Stimulated activated CD4-positive, alpha-beta T cell treated with anti-CD3 and anti-CD28 coated beads, TNF-alpha, amount 100 ng/mL, for 48 hours (primary cell): ENCODE measurements at places on chromosomes 5 and 9.

DNA sequence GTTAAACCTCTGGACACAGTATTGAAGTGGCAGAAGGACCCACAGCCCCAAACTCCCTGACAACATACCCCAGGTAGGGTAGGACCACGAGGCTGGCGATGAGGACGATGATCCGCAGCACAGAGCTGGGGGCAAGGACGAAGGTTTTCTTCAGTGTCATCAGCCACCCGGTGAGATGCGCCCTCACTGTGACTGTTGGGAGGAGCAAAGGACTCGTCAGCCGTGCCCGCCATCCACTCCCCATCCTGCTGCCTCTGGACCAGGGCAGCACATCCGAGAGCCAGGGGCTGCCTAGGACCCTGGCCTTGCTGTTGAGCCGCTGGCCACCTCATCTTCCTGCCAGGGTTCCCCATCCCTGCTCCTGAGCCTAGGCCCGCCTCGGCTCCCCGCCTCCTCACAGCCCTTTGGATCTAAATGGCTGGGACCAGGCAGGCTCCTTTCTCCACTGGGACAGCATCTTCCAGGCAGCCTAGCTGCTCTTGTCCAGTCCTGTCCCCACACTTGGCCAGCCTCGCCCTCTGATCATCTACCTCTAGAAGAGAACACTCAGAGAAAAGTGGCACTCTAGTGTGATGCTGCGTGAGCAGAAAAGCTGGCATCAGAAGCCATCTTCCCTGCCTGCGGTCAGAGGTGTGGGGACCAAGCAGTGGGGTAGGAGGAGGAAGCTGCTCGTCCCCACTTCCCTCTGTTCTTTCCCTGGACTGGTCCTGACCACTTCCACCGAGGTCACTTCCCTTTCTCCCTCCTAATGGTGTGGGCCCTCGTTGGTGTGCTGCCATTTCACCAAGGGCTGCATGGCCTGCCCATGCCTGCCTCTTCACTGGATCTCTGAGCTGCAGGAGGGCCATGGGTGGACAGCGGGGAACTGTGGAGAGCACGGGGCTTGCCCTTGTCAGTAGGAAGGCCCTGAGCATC is 49.2 kb downstream of the OTULIN start:
- DNase-seq = no peak

DNA sequence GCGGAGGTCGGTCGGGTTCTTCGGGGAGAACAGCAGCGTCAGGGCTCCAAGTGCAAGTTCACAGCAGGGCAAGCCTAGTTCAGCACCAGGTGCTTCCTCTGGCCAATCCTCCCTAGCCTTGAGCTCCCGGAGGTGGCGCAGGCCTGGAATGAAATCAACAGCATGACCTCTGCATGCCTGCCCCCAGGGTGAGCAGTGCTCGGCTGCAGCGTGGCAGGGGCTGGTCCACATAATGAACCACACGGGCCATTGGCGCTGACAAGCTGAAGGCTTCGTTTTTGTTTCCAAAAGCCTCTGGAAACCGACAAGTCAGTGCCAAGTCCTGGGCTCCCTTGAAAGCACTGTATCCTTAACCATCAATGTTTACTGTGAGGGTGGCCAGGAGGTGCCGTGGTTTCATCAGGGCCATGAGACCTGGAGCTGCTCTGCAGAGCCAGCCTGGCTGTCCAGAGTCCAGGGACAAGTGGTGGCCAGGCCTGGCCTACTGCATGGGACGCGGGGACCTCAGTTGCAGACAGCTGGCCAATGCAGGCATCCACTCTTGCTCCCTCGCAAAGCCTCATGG is 2.1 kb upstream of the INPP5E start:
- no peak for DNase-seq

GRCh38 chr5:67880511-67880805 is 335.1 kb upstream of the PIK3R1 start:
- DNase-seq = no peak

GRCh38 chr5:77960863-77961396 is 184.8 kb upstream of the TBCA start:
- DNase-seq = no peak

DNA sequence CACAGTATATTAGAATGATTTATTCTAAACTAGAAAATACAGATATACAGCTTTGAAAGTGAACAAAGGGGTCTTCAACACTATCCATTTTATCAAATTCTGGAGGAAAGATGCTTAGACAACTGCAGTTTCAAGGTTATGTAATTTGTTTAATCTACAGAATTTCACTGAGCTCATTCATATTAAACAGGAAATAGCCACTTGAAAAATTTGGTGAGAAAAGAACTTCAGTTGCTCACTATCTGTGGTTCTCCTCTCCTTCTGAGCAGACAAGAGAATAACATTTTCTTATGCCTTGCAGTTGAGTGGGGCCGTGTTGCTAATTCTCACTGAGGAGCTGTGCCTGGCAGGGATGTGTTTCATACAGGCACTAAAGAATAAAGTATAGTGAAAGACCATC is 1428.2 kb downstream of the CDH12 start:
- DNase-seq = no peak

GRCh38 chr9:107103621-107104020 is 179.5 kb upstream of the RAD23B start:
- DNase-seq = no peak

DNA sequence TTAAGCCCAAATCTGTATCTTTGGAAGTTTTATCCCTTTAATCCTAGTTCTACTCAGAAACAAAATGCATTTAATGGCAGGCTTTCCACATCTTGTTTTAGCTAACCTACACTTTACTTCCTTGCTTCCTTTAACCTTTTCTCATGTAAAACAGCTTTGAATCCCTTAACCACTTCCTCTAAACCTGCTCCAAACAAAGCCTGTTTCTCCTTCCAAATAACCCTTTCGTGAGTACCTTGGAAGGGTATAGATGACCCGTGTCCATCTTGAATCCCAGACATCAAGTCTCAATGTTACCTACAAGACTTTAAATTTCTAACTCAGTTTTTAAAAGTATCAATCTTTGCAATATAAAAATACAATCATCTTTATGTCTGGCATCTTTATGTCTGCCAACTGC is 78.4 kb downstream of the DROSHA start:
- DNase-seq = no peak

- no peak for DNase-seq
Observed at GRCh38 chr5:34057118-34057517, 14.1 kb upstream of the C1QTNF3 start.

GRCh38 chr5:115818821-115819220 is 2.4 kb upstream of the CDO1 start:
- no peak for DNase-seq

GRCh38 chr9:110592044-110592830 is 12.7 kb upstream of the SVEP1 start:
- DNase-seq = no peak

- DNase-seq = no peak
Observed at GRCh38 chr5:127960270-127960691, 123.3 kb upstream of the SLC12A2 start.

DNA sequence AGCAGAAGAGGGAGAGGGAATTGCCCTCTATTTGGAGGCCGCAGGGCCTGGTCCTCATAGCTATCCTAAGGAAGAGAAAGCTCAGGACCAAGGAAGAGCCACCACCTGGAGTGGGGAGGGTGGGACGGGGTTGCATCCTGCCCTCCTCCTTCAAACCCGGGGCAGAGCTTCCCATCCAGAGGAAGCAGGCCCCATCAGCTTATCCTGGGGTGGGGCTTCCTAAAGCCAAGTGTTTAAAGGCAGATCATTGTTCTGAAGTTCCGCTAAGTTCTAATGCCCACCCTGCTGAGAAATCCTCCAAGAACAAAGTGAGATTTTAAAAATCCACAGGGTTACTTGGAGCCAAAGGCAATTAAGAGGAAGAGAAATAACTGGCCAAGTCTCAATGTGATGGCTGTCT is 210.3 kb downstream of the C9orf152 start:
- DNase-seq = no peak

GRCh38 chr9:96157675-96158074 is 144.3 kb downstream of the HSD17B3 start:
- no peak for DNase-seq

DNA sequence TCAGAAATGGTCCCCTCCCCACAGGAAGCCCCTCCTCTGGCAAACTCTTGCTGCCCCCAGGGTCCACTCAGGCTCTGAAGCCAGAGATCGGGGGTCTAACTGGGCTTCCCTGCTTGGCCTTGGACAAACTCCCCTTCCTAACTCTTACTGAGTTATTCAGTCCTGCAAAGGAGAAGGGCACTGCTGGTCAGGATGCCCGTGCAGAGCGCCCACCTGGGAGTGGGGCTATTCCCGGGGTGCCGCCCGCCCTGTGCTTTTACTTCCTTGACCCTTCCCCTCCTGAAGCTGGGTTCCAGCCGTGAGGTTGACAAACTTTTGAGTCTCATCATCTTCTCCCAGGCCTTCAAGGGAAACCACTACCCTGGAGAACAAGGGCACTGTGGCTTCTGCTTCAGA is 4.9 kb downstream of the TBC1D9B start:
- no peak for DNase-seq

GRCh38 chr9:91818225-91818585 is 131.8 kb downstream of the ROR2 start:
- DNase-seq = no peak

- no peak for DNase-seq
Observed at GRCh38 chr9:133835262-133835901, 97.2 kb upstream of the SARDH start.

GRCh38 chr9:130173666-130173983 is 1.4 kb downstream of the NCS1 start:
- DNase-seq = no peak

DNA sequence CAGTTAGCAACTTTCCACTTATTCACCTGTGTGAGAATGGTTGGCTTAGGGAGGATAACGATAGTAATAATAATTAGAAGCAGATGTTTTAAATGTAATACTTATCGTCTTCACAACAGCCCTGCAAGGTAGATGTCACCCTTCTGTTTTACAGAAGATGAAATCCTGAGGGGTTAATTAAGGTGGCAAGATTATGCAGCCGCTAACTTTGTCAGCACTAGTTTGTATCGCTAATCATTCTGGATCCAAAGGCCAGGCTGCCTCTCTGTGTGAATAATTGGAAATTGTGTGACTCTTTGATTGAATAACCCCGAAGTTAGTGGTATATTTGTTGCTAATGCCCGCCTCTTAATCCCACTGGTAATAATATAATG is 635 bp downstream of the IFT74 start:
- no peak for DNase-seq

GRCh38 chr5:89128092-89128491 is 245.1 kb upstream of the MEF2C start:
- no peak for DNase-seq

- DNase-seq = no peak
Observed at GRCh38 chr5:160641405-160641804, 210.6 kb downstream of the ATP10B start.

DNA sequence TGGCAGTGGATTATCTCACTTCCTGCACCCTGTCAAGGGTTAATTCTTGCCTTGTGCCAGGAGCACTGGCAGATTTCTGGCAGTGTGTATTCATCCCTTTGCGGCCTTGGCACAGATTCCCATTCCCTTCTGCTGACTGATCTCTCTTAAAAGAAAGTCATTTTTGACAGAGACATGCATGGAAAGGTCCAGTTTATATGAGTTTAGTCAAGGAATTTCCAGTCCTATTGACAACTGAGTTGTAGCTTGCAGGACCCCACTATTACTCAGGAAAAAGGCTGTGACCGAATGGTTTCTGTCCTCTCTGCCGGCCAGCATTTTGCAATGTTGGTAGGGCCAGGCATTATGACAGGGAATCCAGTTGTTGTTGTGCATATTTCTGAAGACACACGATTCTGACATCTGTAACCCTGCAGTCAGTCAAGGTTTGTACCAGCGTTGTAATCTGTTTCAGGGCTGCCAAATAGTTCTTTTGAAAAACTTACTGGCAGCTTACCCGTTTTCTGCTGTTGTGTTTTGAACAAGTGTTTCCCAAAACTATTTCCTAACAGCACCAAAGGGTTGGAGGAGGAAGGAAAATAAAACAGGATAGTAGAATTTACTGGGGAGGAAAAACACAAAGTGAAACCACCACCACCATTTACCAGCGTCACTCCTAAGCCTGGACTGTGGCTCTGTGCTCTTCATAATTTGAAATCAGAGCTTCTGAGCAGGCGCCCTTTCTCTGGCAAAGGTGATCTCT is 243.4 kb upstream of the KLF4 start:
- no peak for DNase-seq

DNA sequence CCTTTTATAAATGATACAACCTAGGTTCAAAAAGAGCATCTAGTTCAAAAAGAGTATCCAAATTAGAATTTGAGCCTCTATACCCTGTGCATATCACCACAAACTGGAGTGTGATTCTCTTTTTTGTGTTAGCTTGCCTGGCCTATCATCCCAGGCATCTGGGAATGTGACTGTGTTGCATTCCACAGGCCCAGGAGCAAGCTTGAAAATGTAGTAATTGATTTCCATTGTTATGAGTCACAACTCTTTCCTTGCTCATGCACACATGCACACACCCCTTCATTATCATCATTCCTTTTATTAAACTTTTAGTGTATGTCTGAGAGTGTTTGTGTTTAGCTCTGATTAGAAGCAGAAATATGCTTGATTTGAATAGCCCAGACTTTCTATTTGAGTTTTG is 75.2 kb downstream of the FCHO2 start:
- no peak for DNase-seq

GRCh38 chr9:6538666-6539071 is 106.9 kb downstream of the GLDC start:
- no peak for DNase-seq

DNA sequence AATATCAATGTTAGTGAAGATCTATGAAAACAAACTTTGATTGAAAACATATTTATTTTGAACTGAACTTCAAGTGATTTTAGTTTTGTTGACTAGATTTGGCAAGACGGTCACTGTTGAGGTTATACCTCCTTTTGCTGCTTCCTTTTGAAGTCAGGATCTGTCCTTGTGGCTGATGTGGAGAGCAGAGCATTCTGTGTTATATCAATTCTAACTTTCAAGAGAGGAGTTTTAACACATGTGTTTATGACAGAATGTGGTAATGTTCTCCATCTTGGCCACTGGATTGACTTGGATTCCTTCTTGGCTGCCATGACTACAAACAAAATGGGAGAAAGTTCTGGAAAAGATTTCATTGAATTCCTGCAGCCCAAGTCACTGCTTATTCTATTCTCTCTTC is 104.0 kb upstream of the ACTBL2 start:
- no peak for DNase-seq

GRCh38 chr9:69283003-69283402 is 42.0 kb upstream of the ENTREP1 start:
- DNase-seq = no peak

GRCh38 chr5:32379421-32379820 is 65.1 kb downstream of the ZFR start:
- DNase-seq = no peak

GRCh38 chr9:115109486-115109885 is 8.5 kb downstream of the TNC start:
- DNase-seq = no peak
